ENCODE measurements at places on chromosomes 13 and 19. TPM values are rescaled to one million over a fixed set of nuclear protein-coding genes. Genes with fewer than 3 reads are reported as not detected.

The FFAR3 gene
- not detected for total RNA-seq

The ZNF135 gene
- 1.0 TPM for total RNA-seq

DNA sequence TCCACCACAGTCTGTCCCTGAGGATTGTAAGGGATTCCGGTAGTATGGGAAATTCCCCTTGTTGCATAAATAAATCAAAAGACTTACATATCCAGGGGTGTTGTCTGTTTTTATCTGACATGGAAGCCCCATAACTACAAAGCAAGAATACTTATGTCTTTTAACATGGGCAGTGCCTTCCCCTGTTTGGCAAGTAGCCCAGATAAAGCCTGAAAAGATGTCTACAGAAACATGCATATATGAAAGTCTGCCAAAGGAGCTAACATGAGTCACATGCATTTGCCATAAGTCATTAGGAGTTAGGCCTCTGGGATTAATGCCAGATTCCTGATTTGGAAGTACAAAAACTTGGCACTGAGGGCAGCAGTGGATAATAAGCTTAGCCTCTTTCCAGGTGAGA lies 62.1 kb downstream of the ZNF737 start:
- no peak for DNase-seq

DNA sequence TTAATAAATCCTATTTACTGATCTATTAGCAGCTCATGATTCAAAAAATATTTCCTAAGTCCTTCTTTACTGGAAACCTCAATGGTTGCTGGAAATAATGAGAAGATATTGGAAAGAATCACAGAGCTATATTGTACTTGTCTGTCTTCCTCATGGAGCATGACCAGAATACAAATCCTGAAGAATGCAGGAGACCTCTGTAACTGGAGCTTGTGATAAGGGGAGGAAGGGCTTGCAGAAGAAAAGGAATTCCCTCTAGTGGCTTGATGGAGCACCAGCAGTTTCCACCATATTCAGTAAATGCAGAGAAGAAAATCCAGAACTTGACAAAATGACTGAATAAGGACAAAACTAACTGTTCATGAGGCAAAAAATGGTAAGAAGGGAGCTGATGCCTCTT lies 1333.1 kb downstream of the EFNB2 start:
- DNase-seq, result no peak

GRCh38 chr13:80242728-80243427 lies 98.0 kb downstream of the SPRY2 start:
- DNase-seq, result no peak

GRCh38 chr13:73522937-73523336 lies 464.1 kb downstream of the KLF5 start:
- DNase-seq, result no peak

GRCh38 chr13:83453723-83454122 lies 428.6 kb downstream of the SLITRK1 start:
- no peak for DNase-seq

DNA sequence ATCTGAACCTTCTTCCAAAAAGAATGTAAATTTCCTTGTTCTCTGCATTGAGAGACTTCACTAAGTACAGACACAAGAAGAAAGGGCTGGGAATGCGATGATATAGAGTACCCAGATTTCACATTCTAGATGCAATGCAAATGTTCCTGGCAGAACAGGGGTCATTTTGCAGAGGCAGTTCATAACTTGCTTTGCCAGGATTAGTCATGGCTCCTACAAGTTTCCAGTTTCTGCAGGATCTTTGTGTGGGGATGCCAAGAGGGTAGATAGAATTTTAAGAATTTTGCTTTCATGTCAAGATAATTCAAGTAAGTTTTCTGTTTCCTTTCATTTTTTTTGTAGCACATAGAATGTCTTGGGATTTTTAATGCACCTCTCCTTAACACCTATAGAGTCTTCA lies 181.2 kb downstream of the FGF9 start:
- DNase-seq, result no peak

GRCh38 chr13:27159806-27160563 lies 11.6 kb downstream of the USP12 start:
- no peak for DNase-seq

DNA sequence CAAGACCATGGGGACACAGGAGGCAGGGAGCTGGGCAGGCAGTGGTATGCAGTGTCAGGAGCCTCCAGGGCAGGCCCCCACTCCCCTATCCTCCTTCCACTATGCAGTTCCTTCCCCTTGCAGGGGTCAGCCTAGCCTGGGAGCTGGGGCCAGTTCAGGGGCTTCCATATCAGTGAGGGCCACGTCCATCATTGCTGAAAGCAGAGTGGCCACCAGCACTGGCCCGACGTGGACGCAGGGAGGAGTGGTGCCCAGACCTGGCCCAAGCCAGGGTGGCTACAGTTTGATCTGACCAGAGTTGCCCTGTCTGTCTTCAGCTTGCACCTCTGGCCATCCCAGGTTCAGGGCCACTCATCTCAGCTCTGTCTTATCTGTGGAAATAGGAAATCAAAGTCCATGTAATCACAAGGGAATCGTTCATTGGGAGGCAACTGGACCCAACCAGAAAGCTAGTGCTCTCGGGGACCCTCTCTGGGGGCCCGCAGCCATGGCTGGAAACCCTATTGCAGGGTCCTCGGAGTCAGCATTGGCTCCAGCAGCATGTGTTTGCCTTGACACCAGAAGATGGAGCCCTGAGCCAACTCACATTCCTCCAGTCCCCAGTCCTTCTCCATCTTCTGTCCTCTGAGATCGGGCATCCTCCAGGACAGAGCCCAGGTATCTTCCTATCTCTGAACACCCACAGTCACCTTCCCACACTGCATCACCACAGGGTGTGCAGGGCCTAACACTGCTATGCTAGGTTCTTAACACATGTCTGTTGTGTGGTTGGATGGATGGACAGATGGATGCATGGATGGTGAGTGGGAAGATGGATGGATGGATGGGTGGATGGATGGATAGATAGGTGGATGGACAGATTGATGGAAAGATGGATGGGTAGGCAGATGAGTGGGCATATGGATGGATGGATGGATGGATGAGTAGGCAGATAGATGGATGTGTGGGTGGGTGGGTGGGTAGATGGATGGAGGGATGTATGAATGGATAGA lies 75.7 kb upstream of the KCTD15 start:
- DNase-seq, result no peak

DNA sequence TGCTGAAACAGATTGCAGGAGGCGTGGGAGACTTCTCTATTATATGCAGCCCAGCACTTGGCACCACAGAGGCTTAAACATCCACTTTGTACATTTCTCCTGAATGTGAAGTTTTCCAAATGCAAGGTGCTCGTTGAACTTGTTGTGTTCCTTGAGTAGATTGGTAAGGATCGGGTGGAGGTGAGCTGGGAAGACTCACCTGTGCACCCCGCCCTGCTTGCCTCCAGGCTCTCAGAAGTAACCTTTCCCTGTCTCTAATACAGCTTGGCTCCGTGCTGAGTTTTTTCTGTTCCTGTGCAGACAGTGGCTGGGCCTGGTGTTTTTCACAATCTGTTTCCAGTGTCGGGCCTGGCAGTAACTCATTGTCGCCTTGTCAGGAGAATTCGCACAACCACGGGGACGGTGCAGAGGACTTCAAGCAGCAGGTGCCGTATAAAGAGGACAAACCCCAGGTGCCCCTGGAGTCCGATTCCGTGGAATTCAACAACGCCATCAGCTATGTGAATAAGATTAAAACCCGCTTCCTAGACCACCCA lies 12.3 kb downstream of the SIN3B start:
- no peak for DNase-seq
